Esophagus mucosa (tissue), 1 donor: ENCODE measurements at places on chromosomes 5 and 9. TPM values are rescaled to one million over a fixed set of nuclear protein-coding genes. Genes with fewer than 3 reads are reported as not detected.

LCN12 gene
- total RNA-seq, result 0.80 TPM

DNA sequence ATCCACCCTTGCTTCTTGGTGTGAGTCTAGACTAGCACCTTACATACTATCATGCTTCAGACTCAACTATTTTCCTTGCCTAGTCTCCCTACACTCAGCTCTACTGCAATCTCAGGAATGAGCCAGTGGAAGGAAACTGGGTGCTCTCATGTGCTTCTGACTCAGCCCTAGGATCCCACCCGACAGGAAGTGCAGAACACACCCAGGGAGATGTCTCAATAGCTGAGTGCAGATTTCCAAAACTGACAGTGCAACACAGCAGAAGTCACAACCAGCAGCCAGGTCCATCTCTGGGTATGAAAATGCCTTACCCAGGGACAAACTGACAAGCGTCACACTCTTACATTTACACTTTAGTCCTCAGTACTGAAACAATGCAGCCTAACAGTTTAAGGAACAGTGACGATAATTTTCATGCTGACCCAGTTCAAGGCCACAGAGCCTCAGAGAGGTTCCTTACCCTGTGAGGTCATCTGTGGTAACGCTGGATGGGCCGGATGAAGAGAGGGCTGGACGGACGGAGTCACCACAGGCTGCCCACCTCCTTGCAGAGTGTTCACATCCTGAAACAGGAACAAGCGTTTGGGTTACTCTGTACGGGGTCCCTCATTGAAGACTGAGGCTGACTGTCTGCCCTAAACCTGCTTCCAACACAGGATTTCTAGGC is 33.0 kb downstream of the FKBP15 start:
- ATAC-seq, result peak; percentile 98

- peak; percentile 32 for ATAC-seq
Measured at GRCh38 chr9:73149371-73150067, 2.1 kb upstream of the ANXA1 start.

GRCh38 chr5:14739538-14739937 is 75.0 kb downstream of the OTULIN start:
- ATAC-seq, result no peak

DNA sequence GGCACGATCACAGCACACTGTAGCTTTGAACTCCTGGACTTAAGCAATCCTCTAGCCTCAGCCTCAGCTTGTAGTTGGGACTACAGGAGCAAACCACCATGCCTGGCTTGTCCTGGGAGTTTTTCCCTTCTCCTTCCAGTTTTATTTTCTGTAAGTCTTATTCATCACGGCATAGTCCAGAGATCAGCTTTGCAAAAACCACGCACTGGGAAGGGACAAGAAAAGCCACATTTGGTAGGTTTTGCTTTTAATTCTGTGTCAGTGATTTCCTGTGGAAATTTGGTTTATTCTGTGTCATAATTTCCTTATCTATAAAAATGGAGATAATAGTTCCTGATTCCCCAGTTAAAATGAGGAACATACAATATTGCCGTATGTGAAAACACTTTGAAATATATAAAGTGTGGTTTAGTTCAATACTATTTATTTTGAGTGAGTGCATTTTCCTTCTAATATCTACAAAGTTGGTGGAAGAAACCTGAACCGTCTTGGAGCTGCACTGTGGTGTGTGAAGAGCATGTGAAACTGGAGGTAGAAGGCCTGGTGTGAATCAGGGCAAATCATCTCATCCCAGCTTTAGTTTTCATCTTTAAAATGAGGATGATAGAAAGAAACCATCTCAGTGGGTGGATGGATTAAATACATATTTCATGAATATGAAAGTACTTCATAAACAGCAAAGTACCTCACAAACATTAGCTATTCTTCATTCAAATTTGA is 92.8 kb upstream of the ELL2 start:
- ATAC-seq, result no peak

DNA sequence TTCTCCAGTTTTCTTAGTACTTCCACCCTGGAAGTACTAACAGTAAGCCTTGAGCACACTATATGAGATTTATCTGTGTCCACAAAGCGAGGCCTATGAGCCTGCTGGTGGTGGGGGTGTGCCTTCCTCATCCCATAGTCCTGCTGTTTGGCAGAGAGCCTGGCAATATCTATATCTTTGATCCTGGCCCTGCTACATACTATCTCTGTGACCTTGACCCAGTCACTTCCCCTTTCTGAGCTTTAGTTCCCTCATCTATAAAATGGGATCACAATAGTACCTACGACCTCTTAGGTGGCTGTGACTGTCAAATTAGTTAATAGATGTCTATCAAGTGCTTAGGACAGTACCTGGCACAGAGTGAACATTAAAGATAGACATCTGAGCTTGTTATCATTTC is 114.6 kb upstream of the SAP30L start:
- no peak for ATAC-seq

DNA sequence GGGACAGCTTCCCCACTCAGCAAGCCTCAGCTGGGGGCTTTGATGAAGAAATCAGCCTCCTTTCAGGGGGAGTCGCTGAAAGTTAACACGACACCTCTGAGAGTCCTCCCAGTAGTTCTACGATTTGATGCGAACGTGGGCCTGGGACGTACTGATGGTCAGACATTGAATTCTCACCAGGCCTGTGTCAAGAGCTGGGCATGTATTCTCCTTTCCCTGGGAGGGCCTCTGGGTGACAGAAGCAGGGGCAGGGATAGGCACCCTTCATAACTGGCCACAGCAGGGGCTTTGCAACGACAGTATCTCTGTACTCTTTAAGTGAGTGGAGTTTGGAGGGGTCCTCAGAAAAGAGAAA is 15.6 kb upstream of the COL5A1 start:
- ATAC-seq, result no peak

DNA sequence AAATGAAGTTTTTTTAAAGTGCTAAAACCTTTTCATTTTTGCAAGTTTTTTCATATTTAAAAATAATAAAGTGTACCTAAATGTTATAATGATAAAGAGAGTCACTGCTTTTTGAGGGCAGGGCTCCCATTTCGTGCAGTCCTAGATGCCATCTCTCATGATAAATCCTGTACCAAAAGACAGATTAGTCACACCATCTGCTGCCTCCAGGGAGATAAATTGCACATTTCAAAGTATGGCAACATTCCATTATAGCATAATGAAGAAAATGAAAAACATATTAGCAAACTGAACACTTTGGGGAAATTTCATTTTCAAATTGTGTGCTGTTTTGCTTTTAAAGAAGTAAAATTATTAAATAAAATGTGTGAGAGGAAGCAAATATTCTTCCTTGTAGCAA is 257.2 kb downstream of the KIAA0825 start:
- no peak for ATAC-seq

DNA sequence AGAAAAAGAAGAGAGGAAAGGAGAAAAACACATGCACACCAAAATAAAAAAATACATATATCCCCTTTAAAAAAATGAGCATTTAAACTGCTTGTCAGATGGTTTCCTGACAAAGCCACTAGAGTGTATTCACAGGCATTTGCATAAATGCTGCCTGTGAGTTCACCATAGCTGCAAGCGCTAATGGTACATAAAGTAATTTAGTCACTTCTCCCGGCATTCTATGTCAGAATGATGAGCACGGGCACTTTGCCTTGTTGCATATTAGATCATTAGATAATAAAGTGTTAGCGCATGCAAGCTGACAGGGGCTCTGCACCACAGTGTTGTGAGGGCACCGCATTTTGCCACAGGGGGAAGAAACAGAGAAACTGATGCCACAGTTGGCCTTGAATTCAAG is 280.6 kb downstream of the EBF1 start:
- ATAC-seq, result no peak

- no peak for ATAC-seq
Measured at GRCh38 chr5:45648744-45649143, 47.4 kb downstream of the HCN1 start.

DNA sequence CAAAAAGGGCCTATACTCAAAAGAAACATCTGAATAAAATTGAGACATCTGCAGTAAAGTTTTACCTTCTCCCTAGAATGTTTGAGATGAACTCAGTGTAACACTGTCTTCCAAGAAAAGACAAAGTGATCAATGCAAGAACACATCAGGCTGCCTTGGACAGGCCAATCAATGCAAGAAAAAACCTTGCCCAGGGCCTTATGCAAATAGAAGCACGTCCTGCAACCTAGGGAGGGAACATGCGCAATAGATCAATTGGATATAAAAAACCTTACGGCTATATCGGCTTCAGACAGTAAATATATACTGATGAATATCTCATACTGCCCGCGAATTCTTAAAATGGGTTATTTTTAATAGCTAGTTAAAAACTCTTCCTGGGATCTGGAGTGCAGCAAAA is 66.4 kb upstream of the POU5F2 start:
- ATAC-seq, result no peak
